ENCODE measurements at places on chromosomes 7 and 10. TPM values are rescaled to one million over a fixed set of nuclear protein-coding genes. Genes with fewer than 3 reads are reported as not detected.

The SCIN gene
- total RNA-seq = 0.12 TPM

The ELFN1 gene
- total RNA-seq = 0.10 TPM

The ADCY1 gene
- total RNA-seq = 0.57 TPM

The C10orf53 gene
- not detected for total RNA-seq

The SLC18A3 gene
- total RNA-seq = not detected

The PRSS37 gene
- total RNA-seq = not detected

The FAM25A gene
- total RNA-seq = not detected

The RBP3 gene
- not detected for total RNA-seq

The SFRP5 gene
- total RNA-seq = not detected

The FGFBP3 gene
- total RNA-seq = 1.6 TPM

The GPR141 gene
- total RNA-seq = not detected

- no peak for DNase-seq
These were observed 269.2 kb downstream of the MAD1L1 start for GRCh38 chr7:1963575-1963974.

- DNase-seq = no peak
These were observed 27.5 kb upstream of the FIGNL1 start for GRCh38 chr7:50477640-50478039.

GRCh38 chr7:99383791-99384370, 9.4 kb downstream of the ARPC1B start:
- no peak for DNase-seq

DNA sequence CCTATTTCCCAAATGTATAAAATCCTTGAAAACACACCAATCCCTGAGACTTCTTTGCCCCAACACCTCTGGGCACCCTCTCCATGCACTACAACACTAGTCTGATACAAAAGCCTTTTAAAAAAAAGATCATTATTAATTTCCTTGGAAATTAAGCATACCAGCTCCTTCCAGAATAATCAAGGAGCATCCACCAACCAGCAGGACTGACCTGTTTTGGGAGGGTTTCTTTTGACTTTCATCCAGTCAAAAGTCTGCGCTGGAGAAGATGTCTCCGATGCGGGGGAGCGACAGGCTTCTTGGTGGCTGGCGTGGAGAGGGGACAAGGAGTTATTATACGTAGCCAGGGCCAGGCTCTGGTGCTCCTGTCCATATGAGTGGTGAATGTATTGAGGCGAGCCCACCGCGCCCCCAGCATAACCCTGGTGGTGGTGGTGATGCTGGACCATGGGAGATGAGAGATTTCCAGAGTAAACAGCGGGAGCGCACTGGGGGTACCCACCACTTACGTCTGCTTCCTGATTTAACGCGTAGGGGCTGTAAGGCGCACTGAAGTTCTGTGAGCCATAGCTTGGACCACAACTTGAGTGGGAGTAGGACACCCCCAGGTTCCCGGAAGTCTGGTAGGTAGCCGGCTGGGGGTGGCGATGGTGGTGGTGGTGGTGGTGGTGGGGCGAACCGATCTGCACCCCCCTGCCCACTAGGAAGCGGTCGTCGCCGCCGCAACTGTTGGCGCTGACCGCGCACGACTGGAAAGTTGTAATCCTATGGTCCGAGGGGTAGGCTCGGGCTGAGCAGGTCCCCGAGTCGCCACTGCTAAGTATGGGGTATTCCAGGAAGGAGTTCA, 527 bp downstream of the HOXA1 start:
- DNase-seq = peak; percentile 40

- DNase-seq = peak; percentile 70
These were observed 43.1 kb downstream of the FOXK1 start for GRCh38 chr7:4725014-4725849.

DNA sequence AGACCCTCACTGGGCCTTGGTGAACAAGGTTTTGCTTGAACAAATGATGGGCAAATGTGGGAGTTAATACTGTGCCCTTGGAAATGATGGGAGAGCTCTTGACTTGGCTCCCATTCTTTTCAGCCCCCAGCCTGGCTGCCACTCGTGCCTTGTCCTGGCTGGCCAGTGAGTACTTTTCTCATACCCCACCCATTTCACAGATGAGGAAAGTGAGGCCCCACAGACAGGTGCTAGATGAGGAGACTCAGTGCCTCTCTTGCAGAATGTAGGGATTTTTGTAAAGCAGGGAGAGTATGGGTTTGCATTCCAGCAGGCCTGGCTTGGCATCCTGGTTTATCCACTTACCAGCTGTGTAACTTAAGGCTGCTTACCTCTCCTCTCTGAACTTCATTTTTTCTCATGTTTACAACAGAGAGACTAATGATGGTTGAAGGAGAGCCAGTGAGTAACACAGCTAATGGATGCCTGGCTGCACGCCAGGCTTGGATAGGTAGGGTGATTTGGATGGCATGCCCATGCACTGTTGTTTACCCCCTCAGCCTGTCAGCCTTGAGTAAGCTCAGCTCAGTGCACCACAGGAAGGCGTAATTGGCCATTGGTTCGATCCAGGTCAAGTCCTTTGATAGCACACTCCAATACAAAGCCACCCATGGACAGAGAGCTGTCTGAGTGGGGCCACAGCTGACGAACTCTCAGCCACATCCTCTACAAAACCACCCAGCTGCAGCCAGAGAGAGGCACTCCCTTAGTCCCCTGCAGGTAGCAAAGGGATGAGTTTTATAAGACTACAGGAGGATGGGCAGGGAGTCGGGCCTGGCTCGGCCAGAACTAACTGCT, 436.8 kb downstream of the RPS24 start:
- DNase-seq = no peak

DNA sequence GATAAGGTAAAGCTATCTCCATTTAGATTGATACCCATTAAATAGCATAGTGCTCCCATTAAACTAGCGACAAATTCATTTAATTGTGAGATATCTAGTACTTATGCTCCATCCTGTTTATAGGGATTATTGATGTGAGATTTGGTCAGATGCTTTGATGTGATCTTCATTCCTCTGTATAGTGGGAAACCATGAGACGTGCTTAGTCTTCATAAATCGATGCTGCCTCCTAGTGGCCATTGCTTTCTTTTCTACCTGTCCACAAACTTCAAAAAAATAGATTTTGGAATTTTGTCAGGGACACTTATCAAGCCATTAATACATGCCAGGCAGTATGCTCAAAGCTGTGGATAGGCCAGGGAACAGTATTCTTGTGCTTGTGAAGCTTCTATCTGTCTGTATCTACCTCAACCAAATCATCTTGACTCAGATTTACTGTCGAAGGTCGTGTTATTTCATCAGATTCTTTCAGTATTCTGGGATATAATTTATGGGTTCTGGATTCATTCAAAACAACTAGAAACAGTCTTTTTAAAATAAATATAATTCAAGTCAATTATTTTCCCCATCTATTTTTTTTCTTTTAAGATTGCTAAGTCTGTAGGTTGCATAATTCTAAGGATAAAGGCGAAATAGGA, 12.0 kb downstream of the LSM8 start:
- DNase-seq = peak; percentile 46

GRCh38 chr10:61000769-61001730, 57.1 kb upstream of the RHOBTB1 start:
- no peak for DNase-seq

GRCh38 chr7:26387731-26388130, 96.1 kb downstream of the SNX10 start:
- no peak for DNase-seq

GRCh38 chr10:77679217-77679616, 41.6 kb upstream of the KCNMA1 start:
- DNase-seq = no peak

DNA sequence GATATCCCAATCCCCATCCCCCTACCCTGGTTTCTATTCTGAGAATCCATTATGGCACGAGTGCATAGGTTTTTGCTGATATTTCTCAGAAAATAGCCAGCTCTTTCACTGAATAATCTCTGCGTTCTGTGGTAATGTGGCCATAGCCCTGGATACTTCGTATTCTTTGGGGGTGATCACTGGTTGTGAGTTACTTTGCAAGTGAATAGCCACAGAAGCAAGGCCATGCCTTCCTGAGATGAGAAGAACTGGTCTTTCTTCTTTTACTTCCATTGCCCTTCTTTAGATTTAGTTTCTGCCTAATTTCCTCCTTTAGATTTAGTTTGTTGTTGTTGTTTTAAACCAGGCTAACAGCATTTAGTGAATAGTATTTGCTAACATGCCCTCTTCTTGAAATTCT, 323.4 kb downstream of the CDC14C start:
- DNase-seq = no peak

DNA sequence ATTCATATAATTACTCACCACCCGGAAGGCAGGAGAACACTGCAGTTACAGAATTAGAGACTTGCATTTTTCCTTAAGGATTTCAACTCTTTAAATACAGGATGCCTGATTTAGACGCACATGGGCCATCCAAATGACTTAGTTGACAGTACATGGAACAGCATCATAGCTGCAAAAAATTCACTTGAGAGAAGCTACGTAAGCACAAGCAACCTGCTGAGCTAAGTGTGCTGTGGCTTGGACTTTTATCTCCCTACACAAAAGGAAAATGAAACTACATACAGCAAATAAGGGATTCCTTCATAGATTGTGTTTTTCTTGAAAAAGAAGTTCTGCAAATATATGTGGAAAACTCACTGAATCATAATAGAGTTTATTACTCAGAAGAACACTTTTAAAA, 152.6 kb downstream of the POU6F2 start:
- DNase-seq = no peak

DNA sequence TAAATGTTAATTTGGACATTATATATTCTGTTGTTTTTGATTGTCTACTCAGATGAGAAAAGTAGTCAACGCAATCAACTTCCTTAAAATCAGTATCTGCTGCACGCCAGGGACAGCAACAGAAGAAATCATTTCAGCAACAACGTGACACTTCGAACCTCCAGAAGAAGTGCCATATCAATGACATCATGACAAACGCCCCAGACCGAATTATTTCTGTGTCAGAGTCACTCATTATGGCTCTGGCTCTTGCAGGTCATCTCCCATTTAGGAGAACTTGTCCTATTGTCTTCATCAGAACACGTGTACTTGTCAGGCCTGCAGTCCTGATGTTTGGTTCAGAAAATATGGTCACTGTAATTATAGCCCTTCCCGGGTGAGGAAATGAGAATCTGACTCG, 276.3 kb downstream of the ADARB2 start:
- DNase-seq = no peak
